NCI-H187 treated with DMSO at 0.1 percent for 48 hours (cell line): ENCODE measurements at places on chromosomes 2 and 18.

- DNase-seq = no peak
These were observed 51.9 kb downstream of the SLC14A2 start for GRCh38 chr18:45667056-45667736.

DNA sequence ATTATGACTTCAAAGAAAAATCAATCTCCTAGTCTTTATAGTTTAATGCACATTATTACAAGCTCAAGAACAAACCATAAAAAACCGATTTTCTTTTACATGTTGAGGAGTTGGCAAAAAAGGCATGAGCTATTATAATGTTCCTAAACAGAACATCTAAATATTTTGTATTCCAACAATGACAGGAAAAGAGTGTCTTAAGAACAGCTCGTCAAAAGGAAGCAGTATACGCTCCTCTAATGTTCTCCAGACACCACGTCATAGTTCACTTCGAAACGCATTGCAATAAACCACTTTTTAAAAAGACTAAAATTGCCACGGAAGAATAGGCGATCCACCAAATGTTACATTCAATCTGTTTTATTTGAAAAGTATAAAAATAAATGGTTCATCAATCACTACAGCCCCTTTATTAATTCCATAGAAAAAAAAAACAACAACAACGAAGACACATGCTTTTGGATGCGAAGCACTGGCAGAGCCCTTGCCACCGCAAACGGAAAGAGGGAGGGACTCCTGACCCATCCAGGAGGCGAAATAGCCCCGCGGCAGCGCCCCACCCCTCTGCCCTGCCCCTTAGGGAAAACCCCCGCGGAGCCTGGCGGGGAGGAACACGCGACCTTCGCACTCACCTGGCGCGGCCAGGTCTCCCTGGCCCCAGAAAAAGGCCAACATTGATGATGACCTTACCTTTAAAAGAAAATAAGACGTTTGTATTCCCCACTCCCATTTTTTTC is 45.8 kb downstream of the MBP start:
- no peak for DNase-seq

DNA sequence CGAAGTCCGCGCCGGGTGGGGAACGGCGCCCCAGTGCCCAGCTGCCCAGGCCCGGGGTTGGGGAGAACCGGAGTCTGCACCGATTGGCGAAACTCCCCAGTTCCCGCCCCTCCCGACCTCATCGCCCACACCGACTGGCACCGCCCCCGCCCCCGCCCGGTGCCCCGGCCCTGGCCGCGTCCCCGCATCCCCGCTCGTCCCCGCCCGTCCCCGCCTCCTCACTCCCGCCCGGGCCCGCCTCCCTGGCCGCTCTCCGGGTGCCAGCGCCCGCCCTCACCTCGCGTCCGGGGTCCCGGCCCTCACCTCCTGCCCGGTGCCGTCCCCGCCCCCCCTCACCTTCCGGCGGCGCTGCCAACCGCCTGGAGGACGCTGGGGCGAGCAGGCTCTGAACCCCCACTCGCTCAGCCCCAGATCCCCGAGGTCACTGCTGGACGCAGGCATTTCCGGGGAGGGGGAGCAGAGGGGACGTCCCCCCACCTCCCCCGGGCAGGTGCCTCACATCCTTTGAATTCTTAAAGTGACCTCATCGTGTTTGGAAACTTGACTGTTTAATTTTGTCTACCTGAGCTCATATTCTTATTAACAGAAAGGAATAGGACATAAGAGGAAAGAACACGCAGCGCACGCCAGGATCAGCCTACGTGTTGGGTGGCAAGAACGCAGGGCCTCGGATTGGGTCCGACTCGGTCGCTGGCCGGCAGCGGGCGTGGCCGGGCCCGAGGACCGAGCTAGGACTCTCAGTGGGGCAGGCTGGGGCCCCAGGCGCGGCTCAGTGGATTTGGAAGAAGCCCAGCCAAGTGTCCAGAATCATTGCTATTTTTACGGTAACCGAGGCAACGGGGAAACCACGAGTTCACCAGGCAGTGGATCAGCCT is at the start of gene FAM110C:
Gene FAM110C, minus strand, starts transcription at position 35 of the 875 bp plus-strand sequence. CDS start 120 bp downstream, outside the sequence.
- DNase-seq = no peak

GRCh38 chr2:225282858-225283710 is 116.4 kb upstream of the NYAP2 start:
- no peak for DNase-seq

- no peak for DNase-seq
These were observed 35.8 kb upstream of the INHBB start for GRCh38 chr2:120310136-120310535.

DNA sequence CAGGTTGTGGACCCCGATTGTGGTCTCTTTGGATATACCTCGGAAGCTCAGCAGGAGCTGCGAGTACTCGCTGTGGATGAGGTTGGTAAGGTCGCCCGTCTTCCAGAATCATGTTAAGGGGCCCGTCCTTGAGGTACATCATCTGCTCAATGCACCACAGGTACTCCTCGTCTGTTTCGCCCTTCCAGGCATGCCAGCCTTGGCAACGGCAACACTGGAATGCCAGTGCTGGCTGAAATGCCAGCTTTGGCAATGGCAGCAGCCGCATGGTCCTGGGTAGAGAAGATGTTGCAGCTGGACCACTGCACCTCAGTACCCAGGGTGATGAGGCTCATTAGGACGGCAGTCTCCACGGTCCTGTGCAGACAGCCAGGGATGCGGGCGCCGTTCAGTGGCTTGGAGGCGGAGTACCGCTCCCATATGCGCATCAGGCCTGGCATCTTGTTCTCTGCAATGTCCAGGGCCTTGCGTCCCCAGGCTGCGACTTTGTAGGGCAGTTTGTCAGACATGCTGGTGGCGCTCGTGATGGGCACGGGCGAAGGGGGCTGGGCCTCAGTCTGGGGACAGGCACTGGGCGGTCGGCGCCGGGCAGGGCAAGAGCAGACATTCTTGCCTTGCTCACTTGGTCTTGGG is 122.2 kb upstream of the NXPH2 start:
- no peak for DNase-seq

DNA sequence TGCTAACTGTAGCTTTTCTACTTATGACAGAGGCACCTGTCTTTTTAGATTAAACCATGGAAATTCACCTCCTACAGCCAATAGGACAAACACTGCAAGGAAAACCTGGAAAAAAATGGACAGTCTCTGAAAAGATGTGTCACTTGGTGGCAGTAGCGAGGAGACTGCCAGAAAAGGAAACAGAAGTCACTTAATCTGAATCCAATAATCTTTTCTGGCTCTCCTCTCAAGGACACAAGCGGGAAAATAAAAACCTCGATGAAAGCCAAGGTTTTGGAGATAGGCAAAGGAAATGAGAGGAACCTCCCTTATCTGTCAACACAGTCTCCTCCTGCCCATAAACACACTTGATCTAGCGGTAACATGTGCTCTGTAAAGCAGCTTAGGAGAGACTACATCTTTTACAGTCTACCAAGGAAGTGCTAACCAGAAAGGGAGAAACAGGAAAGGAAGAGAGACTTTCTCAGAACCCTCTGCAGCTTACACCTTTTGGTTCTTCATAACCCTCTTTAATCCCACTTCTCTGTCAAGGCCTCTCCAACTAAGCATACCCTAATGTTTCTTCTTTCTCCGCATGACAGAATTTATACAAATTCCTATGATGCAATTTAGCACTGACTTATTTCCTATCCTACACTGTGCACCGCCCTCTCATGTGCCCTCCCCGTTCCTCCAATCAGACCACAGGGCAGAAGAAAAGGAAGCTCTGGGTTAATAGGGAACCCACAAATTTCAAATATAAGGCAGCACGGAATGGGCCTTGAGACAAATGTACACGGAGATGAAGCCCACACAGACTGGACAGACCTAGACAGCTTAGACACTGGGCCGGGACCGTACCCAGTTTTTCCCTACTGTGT is 52.8 kb downstream of the CLASP1 start:
- DNase-seq = no peak

DNA sequence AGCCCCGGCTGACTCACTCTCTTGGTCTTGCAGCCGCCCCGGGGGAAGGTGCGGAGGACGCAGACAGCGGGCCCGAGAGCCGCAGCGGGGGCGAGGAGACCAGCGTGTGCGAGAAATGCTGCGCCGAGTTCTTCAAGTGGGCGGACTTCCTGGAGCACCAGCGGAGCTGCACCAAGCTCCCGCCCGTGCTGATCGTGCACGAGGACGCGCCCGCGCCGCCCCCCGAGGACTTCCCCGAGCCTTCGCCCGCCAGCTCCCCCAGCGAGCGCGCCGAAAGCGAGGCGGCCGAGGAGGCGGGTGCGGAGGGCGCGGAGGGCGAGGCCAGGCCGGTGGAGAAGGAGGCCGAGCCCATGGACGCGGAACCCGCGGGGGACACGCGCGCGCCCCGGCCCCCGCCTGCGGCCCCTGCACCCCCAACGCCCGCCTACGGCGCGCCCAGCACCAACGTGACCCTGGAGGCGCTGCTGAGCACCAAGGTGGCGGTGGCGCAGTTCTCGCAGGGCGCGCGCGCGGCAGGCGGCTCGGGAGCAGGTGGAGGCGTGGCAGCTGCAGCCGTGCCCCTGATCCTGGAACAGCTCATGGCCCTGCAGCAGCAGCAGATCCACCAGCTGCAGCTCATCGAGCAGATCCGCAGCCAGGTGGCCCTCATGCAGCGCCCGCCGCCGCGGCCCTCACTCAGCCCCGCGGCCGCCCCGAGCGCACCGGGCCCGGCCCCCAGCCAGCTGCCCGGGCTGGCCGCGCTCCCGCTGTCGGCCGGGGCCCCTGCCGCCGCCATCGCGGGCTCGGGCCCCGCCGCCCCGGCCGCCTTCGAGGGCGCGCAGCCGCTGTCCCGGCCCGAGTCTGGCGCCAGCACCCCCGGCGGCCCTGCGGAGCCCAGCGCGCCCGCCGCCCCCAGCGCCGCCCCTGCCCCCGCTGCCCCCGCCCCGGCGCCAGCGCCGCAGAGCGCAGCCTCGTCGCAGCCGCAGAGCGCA is 12.7 kb downstream of the SALL3 start:
- DNase-seq = no peak

DNA sequence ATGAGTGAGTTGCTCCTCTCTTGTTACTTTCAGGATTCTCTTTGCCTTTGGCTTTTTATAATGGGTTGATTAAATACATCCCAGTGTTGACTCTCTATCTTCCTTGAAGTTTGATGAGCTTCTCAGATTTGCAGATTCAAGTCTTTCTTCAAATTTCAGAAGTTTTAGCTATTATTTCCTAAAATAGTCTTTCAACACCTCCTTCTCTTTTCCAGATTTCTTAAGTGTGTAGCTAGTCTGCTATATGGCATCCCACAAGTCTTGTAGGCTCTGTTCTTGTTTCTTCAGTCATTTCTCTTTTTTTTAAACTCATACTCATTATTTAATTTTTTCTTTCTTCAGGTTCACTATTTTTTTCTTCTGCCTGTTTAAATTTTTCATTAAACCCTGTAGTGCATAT is 287.7 kb upstream of the CNTNAP5 start:
- DNase-seq = no peak

- no peak for DNase-seq
These were observed 105.4 kb downstream of the KCNH7 start for GRCh38 chr2:162732946-162733698.

DNA sequence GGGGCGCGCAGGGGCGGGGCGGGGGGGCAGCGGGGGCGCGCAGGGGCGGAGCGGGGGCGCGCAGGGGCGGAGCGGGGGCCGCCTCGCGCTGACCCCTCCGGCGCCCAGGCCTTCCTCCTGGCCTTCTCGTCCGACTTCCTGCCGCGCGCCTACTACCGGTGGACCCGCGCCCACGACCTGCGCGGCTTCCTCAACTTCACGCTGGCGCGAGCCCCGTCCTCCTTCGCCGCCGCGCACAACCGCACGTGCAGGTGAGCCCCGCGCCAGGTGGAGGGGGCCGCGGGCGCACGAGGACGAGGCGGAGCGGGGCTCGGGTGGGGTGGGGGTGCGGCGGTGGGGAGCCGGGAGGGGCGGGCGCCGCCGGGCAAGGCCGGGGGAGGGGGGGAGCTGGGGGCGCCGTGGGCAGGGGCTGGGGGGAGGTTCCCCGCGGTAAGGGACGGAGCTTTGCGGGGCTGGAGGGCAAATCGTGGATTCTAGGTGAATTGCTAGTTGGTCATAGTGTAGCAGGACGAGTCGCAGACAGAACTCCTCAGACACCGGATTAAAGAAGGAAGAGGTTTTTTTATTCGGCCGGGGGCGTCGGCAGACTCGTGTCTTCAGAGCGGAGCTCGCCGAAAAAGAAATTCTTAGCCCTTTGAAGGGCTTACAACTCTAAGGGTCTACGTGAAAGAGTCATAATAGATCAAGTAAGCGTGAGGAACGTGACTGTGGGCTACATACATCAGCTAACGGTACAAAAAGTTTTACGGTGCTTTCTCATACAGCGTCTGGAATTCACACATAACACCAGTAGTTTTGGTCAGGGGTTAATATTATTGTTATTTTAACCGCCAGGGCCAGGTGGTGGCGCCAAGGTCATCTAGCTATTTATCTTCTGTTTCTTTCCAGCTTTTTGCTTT is 29.9 kb downstream of the ANO7 start:
- no peak for DNase-seq

DNA sequence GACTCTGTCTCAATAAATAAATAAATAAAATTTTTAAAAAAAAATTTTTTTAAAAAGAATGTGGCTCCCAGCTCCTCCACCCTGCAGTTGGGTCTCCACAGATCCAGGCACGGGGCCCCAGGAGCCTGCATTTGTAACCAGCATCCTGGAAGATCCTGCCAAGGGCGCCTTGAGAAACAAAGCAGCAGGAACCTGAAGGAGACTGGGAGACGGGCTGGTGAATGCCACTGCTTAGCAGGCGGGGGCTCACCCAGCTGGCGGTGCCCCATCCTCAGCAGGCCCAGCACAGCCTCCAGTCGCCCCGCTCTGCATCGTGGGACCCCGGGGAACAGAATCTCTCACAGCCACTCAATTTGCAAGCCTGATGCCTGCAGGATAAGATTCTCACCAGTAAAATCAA is 187.5 kb upstream of the SALL3 start:
- DNase-seq = no peak

- no peak for DNase-seq
These were observed 52.0 kb downstream of the RASGRP3 start for GRCh38 chr2:33528441-33528950.

GRCh38 chr18:78507217-78507616 is 472.4 kb upstream of the SALL3 start:
- no peak for DNase-seq

GRCh38 chr18:25066516-25066915 is 285.4 kb downstream of the ZNF521 start:
- no peak for DNase-seq

DNA sequence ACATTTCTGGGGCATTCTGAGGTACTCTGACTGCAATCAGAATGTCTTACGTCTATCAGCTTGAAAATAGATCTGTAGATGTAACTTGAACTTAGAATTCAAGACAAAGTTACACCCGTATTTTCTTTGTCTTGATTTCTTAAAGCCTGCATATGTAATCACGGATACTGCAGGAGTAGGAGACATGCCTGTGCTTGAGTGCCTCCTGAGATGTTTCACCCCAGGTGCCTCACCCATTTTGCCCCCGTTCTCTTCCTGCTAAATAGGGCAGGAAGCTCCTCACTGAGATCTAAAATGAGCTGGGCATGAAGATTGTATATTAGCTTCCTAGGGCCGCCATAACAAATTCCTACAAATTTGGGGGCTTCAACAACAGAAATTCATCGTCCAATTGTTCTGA is 131.9 kb downstream of the RDH14 start:
- DNase-seq = no peak
